ENCODE measurements at places on chromosomes 12 and 14. TPM values are rescaled to one million over a fixed set of nuclear protein-coding genes. Genes with fewer than 3 reads are reported as not detected.

- no peak for DNase-seq
Measured at GRCh38 chr12:101694297-101694848, 3.1 kb upstream of the CHPT1 start.

- DNase-seq, result no peak
Measured at GRCh38 chr12:118183711-118184110, 47.8 kb downstream of the PEBP1 start.

Gene SPSB2
- 10.8 TPM for total RNA-seq

Gene MYG1
- total RNA-seq, result 82.8 TPM

DNA sequence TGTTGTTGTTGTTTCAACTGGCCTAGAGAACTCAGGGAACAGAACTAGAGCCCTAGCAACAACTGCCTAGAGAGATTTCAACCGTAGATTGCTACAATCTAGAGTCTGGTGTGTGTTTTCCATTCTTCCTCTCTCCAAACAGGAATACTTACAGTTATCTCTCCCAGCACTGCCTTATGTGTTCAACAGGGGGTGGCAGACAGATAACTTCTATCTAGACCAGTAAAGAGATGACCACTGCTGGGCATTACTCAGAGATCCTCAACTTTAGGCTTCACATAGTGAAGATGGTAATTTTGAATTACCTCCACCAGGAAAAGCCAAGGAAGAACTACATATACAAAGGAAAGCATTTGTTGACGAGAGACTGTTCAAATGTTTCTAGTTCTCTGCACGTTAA, 4.8 kb downstream of the TXNDC16 start:
- DNase-seq, result no peak

Data from H4 (cell line).